ENCODE measurements at places on chromosomes 1 and 21.

DNA sequence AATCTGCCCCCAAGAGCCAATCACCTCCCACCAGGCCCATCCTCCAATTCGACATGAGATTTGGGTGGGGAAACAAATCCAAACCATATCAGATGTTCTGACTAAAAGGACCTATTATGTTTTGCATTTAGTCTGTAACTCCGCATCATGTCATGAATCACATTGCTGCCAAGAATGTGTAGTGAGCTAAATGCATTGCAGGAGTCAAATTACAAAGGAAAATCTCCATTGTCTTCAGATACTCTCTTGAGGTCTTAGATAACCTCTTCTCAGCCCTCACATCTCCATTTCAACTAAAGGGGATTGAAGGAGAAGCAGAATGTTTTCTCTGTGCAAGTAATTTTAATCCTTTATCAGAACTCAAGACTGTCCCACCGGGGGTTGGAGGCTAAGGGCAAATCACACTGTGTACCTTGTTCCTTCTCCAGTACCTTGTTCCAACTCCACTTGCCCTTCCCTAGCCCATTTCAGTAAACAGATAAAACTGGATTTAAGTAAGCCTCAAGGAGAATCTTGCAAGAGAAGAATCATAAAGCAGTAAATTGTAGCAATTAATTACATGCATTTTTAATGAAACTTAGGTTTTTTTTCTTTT is 34.1 kb downstream of the EXTL2 start:
- DNase-seq = no peak

DNA sequence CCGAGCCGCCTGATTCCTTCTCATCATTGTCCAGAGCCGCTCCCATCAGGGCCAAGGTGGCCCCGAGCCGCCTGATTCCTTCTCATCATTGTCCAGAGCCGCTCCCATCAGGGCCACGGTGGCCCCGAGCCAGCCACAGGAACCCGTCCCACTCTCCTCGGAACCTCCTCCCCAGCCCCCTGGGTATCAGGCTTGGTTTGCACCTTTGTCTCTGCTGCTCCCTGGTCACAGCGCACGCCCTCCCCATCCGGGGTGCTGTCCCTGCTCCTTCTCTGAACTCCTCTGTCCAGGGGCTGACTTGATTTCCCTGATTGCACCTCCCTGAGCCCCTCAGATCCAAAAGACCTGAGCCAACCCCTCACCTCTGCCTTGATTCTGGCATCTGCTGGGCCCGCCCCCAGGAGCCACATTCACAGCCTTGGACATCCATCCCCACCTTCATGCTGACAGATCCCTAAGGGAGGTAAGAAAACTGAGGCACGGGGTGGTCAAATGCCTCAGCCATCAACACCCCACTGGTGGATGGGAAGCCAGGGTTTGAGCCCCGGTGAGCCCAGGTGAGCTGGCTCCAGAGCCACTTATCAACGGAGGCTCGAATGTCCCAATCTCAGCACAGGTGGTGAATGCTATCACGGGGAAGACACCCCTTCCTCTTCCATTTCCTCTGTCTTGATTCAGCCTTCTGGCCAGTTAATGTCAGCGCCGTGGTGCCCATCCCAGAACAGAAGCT is 25.6 kb upstream of the COL18A1 start:
- peak; percentile 34 for DNase-seq

DNA sequence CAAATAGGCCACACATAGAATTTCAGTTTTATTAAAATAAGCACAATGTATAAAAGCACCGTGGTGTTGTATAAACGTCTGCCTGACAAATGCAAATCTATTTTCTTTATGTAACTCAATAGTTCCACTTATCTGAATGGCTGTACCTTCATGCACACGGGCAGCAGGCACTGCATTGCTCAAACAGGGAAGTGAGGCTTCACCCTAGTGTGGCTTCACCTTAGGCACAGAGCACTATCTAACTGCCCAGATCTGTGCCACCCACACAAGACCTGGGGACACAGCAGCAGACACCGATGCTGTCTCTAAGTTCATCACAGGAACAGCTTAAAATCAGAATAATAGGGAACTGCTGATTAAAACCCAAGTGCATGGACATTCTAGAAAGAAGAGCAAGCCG is 6.0 kb upstream of the KNCN start:
- no peak for DNase-seq

DNA sequence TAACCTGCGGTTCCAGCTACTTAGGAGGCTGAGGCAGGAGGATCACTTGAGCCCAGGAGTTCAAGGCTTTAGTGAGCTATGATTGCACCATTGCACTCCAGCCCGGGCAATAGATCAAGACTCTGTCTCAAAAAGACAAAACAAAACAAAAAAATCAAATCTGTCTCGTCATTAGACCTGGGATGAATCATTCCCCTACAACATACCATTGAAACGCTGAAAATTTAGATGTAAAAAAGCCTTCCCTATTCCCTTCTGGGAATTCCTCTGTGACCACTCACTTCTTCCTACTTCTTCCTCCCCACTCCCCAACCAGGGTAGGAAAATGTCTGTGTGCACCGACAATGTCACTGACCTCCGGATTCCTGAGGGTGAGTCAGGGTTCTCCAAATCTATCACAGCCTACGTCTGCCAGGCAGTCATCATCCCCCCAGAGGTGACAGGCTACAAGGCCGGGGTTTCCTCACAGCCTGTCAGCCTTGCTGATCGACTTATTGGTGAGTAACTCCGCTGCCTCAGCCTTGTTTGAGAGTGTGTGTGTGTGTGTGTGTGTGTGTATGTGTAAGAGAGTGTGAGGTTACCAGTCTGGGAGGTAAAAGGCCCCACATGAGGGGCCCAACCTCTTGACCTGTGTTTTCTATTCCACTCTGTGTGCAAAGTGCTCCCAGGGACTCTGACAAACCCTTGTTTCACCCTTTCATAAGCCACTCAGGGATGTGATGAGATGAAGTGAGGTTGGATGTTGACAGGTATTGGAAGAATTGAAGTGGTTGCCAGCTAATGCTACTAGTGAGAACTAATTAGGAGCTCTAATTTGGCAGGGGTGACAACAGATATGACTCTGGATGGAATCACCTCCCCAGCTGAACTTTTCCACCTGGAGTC is 16.3 kb upstream of the SARS1 start:
- peak; percentile 80 for DNase-seq

GRCh38 chr1:19922015-19922688 is 1.3 kb downstream of the PLA2G2E start:
- DNase-seq = peak; percentile 53

DNA sequence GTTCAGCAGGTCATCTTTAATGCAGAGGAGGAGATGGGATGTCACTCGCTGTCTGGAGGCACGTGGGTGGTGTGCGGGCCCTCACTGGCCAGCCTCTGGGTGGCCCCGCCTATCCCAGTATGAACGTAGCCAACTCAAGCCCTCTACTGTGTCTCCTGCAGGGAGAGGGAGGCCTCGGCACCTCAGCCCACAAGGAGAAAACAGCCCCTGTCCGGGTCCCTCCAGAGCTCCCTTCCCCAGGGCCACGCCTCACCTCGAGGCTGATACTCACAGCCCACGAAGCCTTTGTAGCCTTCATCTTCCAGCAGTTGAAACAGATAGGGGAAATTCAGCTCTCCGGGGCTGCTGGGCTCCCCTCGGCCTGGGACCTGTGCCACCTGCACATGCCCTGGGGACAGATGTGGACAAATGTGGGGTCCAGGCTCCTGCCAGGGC is 2.6 kb downstream of the HYI start:
- peak; percentile 39 for DNase-seq

- no peak for DNase-seq
These were observed 51.8 kb upstream of the CXADR start for GRCh38 chr21:17461014-17461413.

DNA sequence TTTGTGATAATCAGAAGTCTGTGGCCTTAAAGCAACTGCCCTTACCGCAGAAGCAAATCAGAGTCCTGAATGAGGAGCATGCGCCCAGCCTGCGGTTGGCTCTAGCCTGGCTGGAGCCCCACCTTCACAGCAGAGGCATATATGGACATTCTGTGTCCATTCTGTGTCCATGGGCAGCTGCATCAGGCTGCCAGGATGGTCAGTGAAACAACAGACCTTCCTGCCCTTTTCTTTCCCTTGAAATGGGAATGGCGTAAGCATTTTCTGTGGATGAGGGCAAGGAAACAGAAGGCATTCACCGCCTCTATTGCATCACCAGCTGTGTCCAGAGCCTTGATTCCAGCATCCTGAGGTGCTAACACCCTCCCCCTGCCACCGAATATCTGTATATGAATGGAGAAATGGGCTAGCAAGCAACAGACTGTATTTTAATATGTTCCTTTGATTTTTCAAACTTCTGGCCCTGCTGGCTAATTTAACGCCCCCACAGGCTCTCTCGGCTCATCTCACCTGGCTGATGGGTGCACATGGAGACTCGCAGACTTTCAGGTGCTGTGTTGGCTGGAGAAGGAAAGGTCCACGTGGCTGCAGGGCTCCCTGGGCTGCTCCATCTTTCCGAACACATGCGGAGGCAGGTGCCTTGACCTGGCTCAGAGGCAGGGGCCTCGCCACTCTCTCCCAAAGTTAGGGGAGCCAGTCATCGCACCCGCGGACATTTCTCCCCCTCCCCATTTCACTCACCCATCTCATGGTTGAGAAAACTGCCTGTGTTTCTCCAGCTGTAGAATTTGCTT is 159.2 kb downstream of the GALNT2 start:
- peak; percentile 45 for DNase-seq

DNA sequence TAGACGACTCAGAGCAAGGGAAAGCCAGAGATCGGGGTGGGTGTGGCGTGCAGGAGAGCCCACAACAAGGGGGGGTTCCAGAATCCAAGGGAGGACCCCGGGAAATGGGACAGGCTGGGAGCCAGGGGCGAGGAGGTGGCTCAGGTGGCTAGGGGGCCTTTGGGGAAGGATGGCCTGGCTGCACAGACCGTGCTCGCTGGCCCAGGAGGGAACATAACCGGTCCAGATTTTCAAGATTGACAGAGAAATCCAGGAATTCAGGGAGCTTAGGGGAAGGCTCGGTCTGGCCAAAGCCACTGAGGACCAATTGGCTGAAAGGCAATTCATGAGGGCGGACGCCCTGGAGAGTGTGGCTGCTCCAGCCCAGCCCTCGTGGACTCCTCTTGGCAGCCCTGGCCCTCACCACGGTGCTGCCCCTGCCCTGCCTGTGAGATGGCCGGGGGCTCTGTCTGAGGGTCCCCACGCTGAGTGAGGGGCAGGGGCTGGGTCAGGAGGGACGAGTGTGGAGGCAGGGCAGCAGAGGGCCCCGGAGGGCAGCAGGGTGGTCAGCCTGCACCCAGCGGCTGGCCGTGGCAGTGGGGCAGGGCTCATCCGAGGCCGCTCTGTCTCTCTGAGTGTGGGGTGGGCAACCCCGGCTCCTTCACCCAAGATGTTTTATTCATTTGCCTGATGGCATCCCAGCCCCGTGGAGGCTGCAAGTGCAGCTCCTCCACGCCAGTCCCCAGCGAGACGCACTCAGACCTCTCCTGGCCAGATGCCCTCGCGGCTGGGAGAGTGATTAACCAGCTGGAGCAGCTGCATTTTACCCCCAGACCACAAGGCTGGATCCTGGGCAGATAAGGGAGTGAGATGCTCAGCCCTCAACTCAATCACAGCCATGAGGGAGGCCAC is 5.6 kb upstream of the LRRC3 start:
- peak; percentile 55 for DNase-seq

- no peak for DNase-seq
These were observed 104.6 kb upstream of the SPATA6 start for GRCh38 chr1:48576565-48576964.

DNA sequence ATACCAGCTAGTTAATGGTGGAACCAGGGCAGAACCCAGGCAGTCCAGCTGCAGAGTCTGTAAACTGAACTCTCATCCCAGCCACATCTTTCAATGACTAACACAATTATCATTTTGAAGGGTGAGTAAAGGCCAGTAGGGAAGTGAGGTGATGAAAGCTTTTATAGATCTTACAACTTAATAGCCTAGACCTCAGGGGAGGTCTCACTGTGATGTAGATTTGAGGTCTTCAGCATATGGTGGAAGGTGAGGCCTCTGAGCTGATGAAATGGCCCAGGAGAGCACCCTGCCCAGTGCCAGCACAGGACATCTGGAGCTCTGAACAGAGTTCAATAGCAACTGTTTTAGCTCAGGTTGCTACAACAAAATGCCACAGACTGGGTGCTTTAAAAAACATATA is 44.8 kb upstream of the POU2F1 start:
- no peak for DNase-seq

DNA sequence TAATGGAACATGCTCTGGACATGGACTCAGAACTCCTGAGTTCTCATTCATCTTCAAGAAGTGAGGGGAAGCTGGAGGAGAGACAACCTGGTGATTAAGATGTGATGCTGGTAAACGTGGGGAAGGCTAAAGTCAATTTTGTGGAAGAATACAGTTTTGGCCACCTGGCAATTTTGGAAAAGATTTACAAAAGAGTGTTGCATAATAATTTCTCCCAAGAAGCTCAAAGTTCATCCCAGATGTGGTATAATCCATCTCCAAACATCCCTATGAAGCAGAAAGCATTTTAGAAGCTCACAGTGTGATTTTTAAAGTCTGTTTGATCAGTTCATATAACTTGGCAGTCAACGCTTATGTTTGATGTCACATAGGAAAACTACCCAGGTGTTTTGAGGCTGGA is 208.7 kb downstream of the LMX1A start:
- no peak for DNase-seq

GRCh38 chr1:219189021-219189824 is 15.5 kb downstream of the LYPLAL1 start:
- no peak for DNase-seq
